Muscle of leg (tissue), 16 donors: ENCODE measurements at places on chromosomes 5 and 9. TPM values are rescaled to one million over a fixed set of nuclear protein-coding genes. Genes with fewer than 3 reads are reported as not detected.

DNA sequence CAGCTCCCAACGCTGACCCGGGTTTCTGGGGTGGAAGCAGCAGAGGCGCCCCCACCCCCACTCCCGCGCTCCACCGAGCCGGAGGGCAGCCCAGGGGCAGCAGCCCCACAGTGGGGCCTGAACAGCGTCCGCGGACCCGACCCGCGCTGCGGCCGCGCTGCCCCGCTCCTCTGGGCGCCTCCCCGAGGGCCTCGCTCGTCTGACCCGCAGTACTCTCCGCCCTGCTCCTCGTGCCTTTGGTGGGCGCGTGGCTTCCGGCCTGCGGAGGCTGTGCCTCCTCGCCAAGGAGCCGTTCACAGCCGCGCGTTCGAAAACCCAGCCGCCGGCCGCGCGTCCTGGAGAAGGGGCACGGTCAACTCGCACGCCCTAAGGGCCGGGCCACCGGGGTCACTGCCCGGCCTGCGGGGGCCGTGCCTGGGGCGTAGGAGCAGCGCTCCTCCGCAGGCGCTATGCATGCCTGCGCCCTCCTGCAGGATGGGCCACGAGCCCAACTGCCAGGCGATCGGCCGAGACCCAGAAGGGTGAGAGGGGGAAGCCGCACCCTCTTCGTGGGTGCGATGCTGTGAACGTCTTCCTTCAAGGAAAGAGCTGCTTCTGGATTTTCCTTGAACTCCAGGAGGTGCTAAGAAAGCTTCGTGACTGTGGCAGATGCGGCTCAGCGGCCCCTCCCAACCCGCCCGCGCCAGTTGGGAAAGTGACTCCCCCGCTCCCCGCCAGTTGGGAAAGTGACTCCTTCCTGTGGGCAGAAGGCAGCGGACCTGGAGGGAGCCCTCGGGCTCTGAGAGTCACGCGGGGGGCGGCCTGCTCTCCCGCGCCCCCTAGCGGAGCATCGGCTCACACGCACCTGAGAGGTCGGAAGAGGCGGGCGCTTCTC, 82.7 kb downstream of the HSD17B3 start:
- DNase-seq: peak; percentile 49

- DNase-seq: no peak
Observed at GRCh38 chr5:161287436-161287835, 259.1 kb downstream of the GABRB2 start.

- peak; percentile 53 for DNase-seq
Observed at GRCh38 chr5:16666883-16667398, 50.1 kb upstream of the RETREG1 start.

DNA sequence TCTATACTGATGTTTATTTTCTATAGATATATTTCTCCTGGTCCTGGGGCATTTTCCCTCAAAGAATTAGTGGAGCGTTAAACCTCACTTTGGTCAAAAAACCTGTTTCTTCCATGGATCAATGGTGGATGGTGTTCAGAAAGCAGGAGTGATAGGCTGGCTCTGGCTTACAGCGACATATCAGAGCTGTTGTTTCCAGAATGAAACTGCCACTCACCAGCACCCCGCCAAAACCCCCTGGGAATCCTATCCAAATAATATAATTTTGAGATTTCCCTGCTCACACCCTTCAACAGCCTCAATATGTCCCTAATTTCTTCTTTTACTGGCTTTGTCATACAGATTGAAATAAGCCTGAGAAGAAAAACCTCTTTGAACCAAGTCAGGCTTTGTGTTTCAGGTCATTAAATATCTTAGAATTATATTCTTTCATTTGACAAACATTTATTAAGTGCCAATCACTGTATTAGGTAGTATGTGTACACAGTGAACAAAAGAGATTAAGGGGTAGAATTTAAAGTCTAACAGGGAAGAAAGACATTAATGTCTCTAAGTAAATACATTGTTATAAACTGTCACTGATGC, 144.5 kb upstream of the GPR151 start:
- DNase-seq: no peak

Gene OR2K2
- polyA plus RNA-seq: not detected

Gene FCN2
- 0.24 TPM for polyA plus RNA-seq
